ENCODE measurements at places on chromosomes 16 and 17. TPM values are rescaled to one million over a fixed set of nuclear protein-coding genes. Genes with fewer than 3 reads are reported as not detected.

The CCL17 gene
- not detected for total RNA-seq

The ABCA10 gene
- 1.5 TPM for total RNA-seq

DNA sequence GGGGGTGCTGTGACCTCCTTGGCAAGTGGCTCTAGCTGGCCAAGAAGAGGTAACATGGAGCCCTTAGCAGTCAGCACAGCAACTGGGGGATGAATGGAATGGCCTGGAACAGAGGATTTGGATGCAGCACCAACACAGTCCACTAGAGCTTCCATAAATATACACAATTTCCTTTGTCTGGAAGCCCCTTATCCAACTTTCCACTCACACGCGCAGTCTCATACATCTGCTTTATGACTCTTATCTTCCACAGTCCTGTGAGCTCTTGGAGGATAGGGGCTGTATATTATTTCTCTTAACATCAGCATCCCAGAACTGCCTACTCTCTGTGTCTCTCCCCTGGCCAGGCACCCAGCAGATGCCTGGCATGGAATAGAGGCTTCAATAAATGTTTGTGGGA is 235.6 kb upstream of the MAF start:
- no peak for DNase-seq

DNA sequence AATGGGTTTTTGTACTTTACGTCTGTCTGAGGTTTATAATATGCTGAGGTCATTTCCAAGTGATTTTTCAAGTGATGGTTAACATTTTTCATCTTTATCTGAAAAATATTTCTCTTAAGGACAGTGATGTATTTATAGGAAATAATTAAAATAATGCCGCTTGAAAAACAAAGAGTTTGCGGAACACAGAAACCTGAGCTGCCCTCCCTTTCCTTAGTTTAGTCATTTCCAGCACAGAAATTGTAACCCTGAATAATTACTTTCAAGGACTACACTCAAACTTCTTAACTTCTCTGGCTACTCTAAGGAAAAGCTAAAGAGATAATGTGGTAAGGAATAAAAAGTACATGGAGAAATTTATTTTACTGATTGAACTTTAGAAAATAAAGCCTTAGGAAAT is 54.6 kb downstream of the MRTFB start:
- no peak for DNase-seq

GRCh38 chr17:43389046-43389947 is 9.5 kb upstream of the ARL4D start:
- DNase-seq: peak; percentile 95

All from suprapubic skin (tissue), 4 donors.